ENCODE measurements at places on chromosomes 1 and 21. TPM values are rescaled to one million over a fixed set of nuclear protein-coding genes. Genes with fewer than 3 reads are reported as not detected.

- no peak for ATAC-seq
Observed at GRCh38 chr1:5109633-5110032, 455.2 kb downstream of the AJAP1 start.

GRCh38 chr1:71245246-71245645 lies 164.4 kb upstream of the ZRANB2 start:
- no peak for ATAC-seq

GRCh38 chr1:201281573-201281972 lies 1.7 kb upstream of the PKP1 start:
- no peak for ATAC-seq

GRCh38 chr1:99207216-99207615 lies 57.1 kb upstream of the PLPPR4 start:
- no peak for ATAC-seq

GRCh38 chr1:44785501-44786137 lies 2.4 kb downstream of the BEST4 start:
- no peak for ATAC-seq

DNA sequence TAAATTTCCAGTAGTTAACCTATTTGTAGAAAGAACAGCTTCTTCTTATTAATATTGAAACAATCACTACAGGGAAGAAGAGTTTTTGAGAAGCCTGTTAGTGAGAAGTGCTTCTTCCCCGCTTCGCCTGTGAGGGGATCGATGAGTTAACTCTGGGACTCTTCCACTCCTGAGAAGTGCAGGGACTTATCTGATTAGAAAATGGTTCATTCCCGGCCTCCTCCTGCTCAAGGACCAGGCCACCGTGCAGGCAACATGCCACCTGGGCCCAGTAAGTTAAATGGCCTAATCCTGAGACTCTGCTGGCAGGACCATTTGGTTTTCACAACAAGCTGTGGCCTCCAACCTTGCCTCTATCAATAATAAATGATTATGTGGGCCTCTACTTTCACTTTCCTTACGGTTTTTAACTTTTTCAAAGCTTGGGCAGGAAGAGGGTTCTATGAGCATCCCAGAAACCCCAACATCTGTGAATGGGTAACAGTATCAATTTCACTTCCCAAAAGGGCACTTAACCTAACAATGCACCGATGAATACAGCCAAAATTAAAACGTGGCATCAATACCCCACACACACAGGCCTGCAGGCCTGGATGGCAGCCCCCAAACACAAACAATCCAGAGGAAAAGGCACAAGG lies 33.1 kb downstream of the SIPA1L2 start:
- ATAC-seq, result no peak

DNA sequence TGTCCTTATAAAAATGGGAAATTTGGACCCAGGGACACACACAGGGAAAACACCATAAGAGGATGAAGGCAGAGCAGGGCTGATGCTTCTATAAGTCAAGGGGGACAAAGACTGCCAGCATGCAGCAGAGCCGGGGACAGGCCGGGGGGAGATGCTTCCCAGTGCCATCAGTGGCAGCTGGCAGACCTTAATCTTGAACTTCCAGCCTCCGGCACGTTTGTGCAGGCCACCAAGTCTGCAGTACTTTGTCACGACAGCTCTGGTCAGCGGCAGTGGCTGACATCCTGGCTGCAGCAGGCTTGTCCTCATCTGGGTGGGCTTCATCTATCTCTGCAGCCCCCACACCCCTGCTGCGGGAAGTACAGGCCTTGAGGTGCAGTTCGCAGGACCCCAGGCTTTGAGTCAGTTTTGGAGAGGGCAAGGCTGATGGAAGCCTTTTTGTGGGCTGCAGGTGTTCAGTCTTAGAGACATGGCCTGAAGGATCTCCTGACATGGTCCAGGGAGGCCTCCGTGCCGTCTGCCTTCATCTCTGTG lies 186.0 kb downstream of the DYRK1A start:
- ATAC-seq, result no peak

- no peak for ATAC-seq
Observed at GRCh38 chr1:3278416-3279181, 175.9 kb upstream of the ARHGEF16 start.

GRCh38 chr1:177385760-177386698 lies 215.3 kb downstream of the BRINP2 start:
- peak; percentile 33 for ATAC-seq

DNA sequence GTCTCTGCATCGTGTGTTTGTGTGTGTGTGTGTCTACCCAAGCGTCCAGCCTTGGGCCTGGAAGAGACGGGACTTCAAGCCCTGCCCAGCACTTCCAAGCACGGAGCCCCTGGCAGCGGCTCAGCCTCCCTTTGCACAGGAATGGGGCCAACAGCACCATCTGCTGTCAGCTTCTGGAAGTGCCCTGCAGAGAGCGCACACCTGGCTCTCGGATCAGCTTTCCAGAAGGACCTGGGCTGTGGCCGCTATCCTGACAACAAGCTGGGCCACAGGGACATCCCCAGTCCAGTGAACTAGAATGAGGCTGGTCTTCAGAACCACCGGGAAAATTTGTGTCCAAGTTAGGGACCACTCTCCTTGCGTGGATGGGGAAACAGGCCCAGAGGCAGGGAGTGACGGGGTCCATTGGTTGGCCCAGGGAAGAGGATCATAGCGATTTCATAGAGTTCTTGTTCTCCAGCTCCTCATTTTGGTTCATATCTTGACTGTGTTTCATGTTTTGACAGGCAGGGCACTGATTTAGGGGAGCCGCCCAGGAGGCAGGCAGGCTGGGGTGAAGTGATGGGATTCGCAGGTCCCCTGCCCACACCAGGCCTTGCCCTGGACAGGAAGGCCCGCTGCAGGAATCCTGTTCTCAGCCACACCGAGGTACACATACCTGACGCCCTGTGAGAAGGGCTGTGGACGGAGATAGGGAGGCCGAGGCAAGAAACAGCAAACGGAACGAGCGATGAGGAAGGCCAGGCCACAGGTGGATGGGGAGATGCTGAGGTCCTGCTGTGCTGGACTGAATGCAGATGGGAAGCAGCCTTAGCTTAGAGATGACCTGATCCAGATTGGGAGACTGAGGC lies 38.4 kb downstream of the TAS1R2 start:
- ATAC-seq, result peak; percentile 85

DNA sequence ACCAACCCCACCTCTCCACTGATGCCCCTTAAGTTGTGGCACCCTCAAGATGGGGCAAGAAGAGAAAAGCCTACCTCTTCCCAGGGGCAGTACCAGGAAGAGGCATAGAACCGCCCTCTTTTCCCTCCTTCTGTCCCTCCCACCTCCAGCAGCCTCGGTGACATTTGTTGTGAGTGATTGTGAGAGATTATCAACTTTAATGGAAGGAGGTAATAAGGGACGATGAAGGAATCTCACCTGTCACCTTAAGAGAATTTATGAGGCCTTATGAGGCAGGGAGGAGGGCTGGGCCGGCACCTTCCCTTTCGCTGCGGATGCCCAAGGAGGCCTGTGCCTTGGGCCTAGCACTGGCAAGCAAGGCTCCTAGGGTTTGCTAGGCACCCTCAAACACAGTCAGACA lies 1.4 kb upstream of the ADGRB2 start:
- ATAC-seq, result no peak

DNA sequence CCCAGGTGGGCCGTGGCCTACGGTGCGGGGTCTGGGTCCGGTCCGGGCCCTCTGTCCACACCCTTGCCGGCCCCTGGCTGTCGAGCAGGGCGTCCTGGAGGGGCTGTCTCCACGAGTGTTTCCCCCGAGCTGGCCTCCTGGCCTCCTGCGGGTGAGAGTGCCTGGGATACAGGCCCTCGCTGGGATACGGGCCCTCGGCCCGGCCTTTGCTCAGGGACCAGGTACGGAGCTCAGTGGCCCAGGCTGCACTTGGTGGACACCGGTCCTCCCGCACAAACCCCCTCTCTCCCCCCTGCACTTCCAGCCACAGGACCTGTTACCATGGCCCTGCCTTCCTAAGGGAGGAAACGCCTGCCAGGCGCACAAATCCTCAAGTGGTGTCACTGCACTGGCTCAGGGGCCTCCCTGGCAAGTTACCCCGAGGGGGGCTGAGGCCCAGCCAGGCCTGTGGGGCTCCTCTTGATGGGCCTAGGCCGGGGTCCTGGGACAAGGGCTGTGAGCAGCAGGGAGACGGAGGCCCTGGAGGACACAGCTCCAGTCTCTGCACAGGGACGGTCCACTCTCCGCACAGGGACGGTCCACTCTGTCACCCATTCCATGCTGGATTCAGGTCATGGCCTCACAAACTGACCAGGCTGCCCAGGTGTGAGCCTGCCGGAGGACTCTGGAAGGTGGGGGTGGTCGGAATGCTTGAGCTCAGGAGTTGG lies 18.2 kb upstream of the RNF223 start:
- no peak for ATAC-seq

DNA sequence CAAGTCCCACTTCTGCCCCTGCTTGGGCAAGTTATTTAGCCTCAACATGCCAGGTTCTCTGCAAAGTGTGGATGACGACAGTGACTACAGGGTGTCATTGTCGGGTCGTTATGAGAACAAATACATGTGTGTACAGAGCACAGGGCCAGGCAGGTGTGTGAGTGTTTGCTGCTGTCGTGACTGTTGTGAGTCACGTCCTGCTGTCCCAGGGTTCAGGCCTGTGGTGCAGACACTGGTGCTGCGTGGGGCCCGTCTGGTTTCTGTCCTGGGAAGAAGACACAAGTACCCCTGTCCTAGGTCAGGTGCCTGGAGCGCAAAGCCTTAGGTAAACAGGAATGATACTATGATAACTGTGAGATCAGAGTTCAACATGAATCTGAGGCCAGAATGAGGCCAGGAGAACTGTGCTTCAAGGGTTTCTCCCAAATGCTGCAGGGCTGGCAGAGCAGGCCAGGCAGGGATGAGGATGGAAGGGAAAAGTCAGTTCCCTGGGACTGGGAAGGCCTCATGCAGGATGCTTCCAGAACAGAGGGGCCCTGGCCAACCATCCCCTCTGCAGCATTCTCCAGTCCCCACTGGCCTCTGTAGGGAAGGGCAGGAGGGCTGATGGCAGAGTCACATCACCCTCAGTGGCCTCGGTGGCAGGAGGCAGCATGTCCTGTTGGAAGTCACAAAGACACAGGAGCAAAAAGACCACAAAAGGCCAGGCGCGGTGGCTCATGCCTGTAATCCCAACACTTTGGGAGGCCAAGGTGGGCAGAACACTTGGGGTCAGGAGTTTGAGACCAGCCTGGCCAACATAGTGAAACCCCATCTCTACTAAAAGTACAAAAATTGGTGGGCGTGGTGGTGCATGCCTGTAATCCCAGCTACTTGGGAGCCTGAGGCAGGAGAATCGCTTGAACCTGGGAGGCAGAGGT lies 15.7 kb downstream of the GPR157 start:
- peak; percentile 77 for ATAC-seq

DNA sequence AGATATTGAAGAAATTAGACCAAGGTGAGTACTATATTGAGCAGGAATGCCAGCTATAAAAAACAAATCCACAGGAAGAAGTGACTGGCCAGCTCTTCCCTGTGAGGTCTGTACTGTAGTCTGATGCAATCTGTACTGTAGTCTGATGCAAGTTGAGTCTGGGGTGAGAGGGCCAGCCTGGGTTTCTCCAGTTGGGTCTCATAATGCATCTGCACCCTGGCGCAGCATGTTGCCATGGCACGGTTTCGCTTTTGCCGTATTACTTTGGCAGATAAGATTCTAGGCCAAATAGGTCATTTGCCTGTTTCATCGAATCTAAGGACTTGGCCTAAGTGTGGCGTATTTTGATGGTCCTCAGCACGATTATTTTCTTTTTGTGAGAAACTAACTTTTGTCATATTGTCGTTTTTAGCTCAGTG lies 24.4 kb upstream of the PGD start:
- ATAC-seq, result no peak

- peak; percentile 37 for ATAC-seq
Observed at GRCh38 chr1:204384636-204385352, 25.1 kb upstream of the PLEKHA6 start.

DNA sequence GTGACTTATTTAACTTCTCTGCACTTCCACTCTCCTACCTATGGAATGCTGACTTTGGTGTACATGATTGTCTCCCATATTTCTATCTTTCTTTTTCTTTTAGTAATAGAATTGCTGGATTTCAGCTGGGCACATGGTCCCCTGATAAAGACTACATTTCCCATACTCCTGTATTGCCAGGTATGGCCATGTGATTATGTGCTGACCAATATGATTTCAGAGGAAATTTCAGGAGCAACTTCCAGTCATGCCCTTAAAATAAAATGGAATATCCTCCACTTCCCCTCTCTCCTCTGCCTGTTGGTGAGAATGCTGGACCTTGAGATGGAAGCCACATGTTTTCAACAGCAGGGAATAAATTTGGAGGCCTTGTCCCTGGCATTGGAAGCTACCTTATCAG lies 130.7 kb upstream of the IGSF21 start:
- no peak for ATAC-seq

GRCh38 chr1:93716941-93717368 lies 35.3 kb upstream of the BCAR3 start:
- peak; percentile 86 for ATAC-seq

GRCh38 chr1:107184888-107185287 lies 44.0 kb downstream of the NTNG1 start:
- no peak for ATAC-seq

GRCh38 chr1:78126506-78126905 lies 80.7 kb downstream of the GIPC2 start:
- ATAC-seq, result no peak

DNA sequence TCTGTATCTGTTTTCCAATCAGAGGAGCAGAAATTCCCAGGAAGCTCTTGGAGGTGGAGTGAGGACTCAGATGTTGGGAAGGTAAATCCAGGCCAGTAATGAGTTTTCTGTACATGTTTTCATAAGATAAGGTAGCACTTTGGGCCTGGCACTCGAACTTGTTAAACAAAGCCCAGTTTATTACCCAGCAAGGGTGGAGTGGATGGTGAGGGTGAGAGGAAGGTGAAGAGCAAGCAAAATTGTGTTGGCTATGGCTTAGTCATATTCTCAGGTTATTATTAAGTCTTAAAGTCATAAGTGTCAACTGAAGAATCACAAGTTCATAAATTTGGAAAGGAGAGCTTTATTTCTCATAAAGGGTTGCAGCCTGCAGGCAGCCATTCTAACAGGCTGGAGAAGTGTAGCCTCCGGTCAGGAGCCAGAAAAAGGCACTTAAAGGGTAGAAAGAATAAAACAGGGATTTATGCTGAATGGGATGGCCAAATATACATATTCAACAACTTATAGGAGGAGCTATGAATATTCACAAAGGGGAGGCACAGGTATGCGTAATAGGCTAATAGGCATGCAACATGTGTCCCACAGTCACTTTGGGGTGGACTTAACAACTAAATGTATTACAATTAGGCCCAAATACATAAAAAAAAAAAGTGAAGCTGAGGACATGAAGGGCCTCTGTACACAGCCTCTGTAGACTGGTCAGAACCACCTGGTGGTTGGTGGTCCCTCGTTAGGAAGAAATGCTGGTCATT lies 523.9 kb downstream of the LMO4 start:
- no peak for ATAC-seq

The MMP23B gene
- 0.92 TPM for total RNA-seq

The LDLRAD2 gene
- total RNA-seq, result 0.04 TPM

The TNFSF4 gene
- 0.12 TPM for total RNA-seq

The TNFAIP8L2 gene
- total RNA-seq, result not detected

The PGLYRP3 gene
- 31.3 TPM for total RNA-seq

The HUNK gene
- total RNA-seq, result 0.92 TPM

The SGIP1 gene
- 1.4 TPM for total RNA-seq

The HRNR gene
- not detected for total RNA-seq

The C1QB gene
- total RNA-seq, result 14.4 TPM

The PLA2G2F gene
- total RNA-seq, result 0.04 TPM

The IFNGR2 gene
- 86.8 TPM for total RNA-seq

The FALEC gene
- total RNA-seq, result 1.6 TPM

The IFI44L gene
- total RNA-seq, result 0.88 TPM

The CELA2A gene
- total RNA-seq, result 0.36 TPM

The TENT5C gene
- 1.1 TPM for total RNA-seq

Measured in esophagus mucosa (tissue), 1 donor.